Heart left ventricle (tissue), 16 donors: ENCODE measurements at places on chromosomes 3 and 15. TPM values are rescaled to one million over a fixed set of nuclear protein-coding genes. Genes with fewer than 3 reads are reported as not detected.

Gene GNL3
- total RNA-seq = 33.1 TPM

Gene GOLGA8G
- total RNA-seq = not detected

Gene RETNLB
- not detected for total RNA-seq

Gene MED12L
- 0.39 TPM for total RNA-seq

Gene MFSD1
- total RNA-seq = 19.2 TPM

Gene ARNT2
- 6.0 TPM for total RNA-seq

Gene FBXL22
- 20.7 TPM for total RNA-seq

Gene CCDC33
- total RNA-seq = not detected

Gene IGSF11
- total RNA-seq = 0.38 TPM

Gene SLC2A2
- total RNA-seq = not detected

Gene POLR2H
- total RNA-seq = 18.8 TPM

Gene CTDSPL
- 46.3 TPM for total RNA-seq

Gene ASB14
- 5.1 TPM for total RNA-seq

Gene SAMMSON
- total RNA-seq = not detected

Gene DRD3
- total RNA-seq = not detected

Gene CCRL2
- total RNA-seq = 1.9 TPM

Gene WDR49
- total RNA-seq = 0.86 TPM

Gene SAMD7
- not detected for total RNA-seq

Gene ANKRD63
- not detected for total RNA-seq

Gene NANOGP8
- not detected for total RNA-seq

Gene CCR9
- total RNA-seq = not detected

Gene ARGFX
- total RNA-seq = not detected

Gene MOBP
- not detected for total RNA-seq

Gene MITF
- total RNA-seq = 111 TPM

Gene CLRN1
- not detected for total RNA-seq

Gene DUOXA2
- total RNA-seq = not detected

Gene NMNAT3
- 11.6 TPM for total RNA-seq

Gene PTX3
- 0.93 TPM for total RNA-seq

Gene FOXL2NB
- not detected for total RNA-seq

Gene PAQR5
- 0.85 TPM for total RNA-seq

Gene CCR1
- total RNA-seq = 16.1 TPM

Gene P3H2
- total RNA-seq = 4.3 TPM

Gene RTP1
- total RNA-seq = not detected

Gene SPSB4
- 4.2 TPM for total RNA-seq

Gene LRRC31
- total RNA-seq = 0.12 TPM

Gene SIDT1
- 0.32 TPM for total RNA-seq
